ENCODE measurements at places on chromosomes 1 and 21.
A peak's percentile ranks its signal among the peaks of the same experiment; 100 is the strongest.

GRCh38 chr1:119674835-119675289, 26.8 kb upstream of the ZNF697 start:
- no peak for DNase-seq

DNA sequence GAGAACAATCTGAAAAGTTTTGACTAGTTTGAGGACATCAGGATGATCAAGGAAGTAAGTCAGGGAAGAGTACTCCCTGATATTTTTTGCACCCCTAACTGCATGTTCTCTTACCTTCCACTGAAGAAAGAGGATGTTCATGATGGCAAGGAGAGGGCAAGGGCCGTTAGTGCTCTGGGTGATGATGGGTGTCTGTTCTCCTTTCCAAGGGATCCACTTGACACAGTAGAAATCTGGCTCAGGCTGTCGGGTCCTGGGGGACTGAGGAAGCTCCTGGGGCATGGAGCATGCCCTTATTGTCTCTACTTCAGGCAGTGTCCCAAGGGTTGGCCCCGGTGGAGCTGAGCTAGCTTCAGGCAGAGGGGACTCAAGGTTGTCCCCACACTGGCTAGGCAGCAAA, 4.7 kb downstream of the MINDY1 start:
- no peak for DNase-seq

GRCh38 chr1:59409549-59409948, 112.7 kb downstream of the FGGY start:
- no peak for DNase-seq

DNA sequence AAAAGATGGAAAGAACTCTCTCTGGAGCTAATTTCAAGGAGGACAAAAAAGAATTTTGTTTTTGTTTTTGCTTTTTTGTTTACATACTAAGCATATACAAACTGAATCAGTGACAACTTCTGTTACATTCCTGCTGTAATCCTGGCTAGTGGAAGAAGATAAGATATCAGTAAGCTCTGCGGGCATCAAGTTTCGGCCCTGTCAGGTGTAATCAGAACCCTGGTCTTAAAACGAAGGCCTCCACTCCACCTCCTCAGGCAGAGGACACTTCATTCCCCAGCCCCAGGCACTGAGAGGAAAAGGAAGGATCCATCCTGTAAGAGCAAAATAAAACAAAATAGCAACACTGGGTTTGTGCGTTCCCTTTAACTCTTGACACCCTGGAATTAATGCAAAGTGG, 88.9 kb upstream of the ARHGAP29 start:
- DNase-seq = no peak

DNA sequence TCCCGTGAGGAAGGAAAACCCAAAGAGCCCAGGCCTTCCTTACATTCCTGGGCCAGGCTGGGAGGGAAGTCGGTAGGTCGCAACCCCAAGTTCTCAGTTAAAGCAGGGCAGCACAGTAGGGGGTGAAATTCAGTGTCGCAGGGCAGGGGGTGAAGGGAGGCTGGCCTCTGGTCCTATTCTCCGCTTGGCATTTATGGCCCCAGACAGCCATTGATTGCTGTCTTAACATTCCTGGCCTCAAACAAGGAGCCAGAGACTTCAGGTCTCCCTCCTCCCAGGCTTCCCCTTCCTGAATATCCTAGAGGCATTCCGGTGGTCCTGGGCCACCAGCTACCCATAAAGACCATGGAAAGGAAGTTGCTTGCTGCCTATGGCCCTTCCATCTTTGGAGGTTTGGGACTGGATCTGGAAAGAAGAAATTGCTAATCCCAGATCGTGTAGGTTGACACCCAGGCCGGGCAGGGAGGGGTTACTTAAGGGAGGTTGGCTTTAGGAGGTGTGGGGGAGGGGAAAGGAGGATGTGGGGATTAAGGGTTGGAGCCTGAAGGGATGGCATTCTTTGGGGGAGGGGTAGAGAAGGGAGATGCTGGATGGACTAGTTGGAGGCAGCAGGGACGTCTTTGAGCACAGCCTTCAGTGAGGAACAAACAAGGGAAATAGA, 1.7 kb downstream of the LIN28A start:
- DNase-seq = no peak

GRCh38 chr21:44854664-44855446, 18.6 kb downstream of the PTTG1IP start:
- peak; percentile 47 for DNase-seq

DNA sequence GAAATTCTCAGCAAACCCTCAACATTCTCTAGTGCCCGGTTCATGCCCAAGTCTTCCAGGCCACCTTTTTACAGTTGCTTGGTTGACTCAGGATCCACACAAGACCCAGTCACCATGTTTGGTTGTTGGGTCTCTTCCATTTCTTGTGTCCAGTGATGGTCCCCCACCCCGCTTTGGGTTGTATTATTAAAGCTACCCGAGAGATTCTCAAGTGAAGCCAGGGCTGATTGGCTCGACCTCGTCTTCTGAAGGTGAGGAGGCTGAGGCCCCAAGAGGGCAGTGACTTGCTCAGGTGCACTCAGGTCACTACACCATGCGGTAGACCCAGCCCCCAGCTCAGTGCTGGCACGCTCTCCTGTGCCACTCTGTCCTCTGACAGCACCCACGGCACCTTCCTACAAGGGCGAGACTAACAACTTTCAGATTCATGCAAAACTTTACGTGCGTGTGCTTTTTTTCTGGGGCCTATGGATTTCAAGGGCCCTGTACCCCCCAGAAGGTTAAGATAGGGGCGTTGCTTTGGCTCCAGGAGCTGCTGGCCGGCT, 50.3 kb downstream of the CAPN9 start:
- no peak for DNase-seq

GRCh38 chr1:54310439-54311328, 95.5 kb downstream of the SSBP3 start:
- no peak for DNase-seq

DNA sequence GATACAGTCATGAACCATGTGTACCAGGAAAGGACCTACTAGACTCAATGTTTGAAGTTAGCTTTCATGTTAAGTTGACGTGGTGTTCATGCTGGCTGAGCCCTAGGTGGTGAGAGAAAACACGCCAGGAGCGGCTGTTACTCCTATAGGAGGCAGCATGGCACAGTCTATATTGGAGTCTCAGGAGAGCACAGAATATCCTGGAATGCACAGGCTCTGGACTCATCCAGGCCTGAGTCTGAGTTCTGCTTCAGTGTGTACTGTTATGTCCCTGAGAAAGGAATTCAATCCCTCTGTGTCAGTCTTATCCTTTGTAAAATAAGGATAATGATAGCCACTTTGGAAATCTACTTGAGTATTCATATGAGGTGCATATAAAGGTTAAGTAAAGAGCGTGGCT, 41.2 kb downstream of the DPT start:
- no peak for DNase-seq

DNA sequence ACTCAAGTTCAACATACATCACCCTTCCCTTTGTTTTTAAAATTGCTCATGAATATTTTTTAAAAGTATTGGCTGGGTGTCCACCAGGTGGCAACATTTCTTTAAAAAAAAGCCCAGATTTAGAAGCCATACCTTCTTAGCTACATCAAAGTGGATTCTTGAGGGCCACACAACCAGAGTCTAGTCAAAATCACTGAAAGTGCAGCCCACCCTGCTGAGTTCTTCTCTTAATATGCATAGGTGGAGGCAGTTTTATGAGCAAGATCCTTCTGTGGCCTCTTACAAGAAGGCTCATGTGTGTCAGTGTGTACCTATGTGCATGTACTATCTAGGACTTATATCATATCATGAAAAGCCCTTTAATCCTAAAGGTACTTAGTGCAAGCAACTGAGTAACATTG, 16.9 kb upstream of the GNG12 start:
- no peak for DNase-seq

- no peak for DNase-seq
These were observed 79.9 kb upstream of the PLPPR5 start for GRCh38 chr1:99084562-99084961.

- DNase-seq = no peak
These were observed 39.3 kb upstream of the ERRFI1 start for GRCh38 chr1:8065369-8065768.

GRCh38 chr1:199808110-199808870, 219.2 kb upstream of the NR5A2 start:
- no peak for DNase-seq

DNA sequence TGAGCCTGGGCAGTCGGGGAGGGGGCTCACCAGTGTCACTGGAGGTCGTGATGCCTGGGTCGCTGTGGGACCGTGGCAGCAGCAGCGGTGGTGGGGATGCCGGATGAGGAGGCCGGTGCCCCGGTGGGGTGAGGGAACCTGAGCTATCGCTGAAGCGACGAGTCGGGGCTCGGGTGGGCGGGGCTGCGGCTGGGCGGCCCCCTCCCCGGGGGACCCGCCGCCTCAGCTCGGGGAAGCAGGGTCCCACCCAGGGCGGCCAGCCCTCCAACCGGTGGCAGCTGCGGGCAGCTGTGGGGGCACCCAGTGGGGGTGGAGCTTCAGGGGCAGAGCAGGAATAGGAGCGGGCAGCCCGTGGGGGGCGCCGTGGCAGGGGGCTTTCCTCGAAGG, 5.0 kb downstream of the ENTREP3 start:
- DNase-seq = peak; percentile 52

DNA sequence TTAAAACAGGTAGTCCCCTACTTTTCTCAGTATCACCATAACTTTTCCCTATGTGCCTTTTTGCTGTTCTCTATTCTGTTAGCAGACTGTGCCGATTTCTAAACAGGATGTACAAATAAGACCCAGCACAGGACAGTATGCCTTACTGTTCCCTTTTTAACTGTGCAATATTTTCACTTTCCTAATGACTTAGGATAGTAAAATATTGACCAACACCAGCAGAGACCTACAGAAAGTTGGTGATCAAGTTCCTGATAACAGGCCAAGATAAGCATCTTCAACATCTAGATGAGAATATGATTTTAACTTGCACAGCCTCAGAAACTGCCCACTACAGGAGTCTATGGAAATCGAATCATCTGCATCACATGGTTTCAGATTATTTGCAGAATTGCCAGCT, 42.0 kb downstream of the ADSS2 start:
- DNase-seq = no peak

- no peak for DNase-seq
These were observed 110.2 kb downstream of the IFI44 start for GRCh38 chr1:78759881-78760280.

DNA sequence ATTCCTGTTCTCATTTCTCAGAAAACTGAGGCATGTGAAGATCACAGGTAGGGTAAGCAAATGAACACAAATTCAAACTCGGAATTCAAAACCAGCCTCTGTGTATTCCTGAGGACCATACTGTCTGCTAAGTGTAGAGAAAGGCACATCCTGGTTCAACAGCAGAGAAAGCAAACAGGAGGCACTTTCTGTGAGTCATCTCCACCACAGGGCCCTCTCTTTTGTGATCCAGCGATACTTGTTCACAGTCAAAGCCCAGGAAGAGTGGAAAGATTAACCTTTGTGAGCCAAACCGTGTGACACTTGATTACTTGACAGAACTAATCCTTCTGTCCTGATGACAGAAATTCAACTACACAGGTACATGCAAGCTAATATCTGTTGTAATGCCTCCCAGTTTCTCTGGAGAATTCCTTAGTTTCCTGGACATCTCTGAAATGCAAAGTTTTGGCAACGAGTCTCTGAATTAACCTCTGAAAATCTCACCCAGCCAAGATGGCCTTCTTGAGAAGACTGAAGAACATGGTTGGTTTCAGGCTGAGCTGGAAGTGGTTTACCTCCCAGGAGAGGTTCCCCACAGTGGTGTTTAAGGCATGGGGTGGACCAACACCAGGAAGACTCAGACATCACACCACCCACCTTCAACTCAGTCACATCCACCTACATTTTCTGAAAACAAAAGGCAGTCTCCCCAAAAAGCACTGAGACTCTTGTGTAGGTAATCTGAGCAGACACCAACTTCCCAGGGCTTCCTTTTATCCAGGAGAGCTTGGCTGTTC, 98.2 kb upstream of the ERG start:
- no peak for DNase-seq

- DNase-seq = no peak
These were observed 28.3 kb downstream of the NUP133 start for GRCh38 chr1:229479660-229480399.

Data from CD8-positive, alpha-beta memory T cell (primary cell).